NCI-H1105 (cell line): ENCODE measurements at places on chromosomes 3 and 15.

DNA sequence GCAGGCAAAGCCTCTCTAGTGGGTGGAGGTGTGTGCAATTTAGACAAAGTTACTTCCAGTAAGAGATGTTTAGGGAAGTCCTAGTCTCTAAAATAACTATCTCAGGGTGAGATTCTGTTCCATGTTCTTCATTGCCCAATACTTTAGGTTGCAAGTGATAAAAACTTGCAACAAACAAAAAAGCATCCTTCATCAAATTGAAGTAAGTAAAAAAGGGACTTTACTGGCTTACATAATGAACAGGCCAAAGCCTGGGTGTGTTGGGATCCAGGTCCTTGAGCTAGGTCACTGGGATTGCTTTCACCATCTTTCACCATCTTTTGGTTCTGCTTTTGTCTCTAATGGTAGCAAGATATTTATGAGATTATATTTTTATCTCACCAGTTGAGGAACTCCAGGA lies 38.3 kb downstream of the CX3CR1 start:
- DNase-seq = no peak

DNA sequence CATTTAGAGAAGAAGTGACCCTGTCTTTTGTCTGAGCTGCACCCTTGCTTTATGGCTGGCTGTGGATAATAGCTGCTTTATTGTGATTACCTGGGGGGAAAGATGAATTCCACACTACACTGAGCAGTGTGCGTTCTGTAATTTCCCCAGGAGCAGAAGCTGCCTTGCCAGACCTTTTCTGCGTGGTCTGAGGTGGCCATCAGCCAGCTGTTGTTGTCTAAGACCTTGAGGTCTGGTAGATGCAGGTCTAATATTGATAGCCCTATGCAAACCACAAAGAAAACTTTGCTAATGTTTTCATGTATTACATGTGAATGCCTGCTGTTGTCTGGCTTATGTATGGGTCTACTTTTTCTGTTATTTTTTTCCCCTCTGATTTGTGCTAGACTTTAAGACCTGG lies 144.6 kb downstream of the THSD4 start:
- DNase-seq = no peak

DNA sequence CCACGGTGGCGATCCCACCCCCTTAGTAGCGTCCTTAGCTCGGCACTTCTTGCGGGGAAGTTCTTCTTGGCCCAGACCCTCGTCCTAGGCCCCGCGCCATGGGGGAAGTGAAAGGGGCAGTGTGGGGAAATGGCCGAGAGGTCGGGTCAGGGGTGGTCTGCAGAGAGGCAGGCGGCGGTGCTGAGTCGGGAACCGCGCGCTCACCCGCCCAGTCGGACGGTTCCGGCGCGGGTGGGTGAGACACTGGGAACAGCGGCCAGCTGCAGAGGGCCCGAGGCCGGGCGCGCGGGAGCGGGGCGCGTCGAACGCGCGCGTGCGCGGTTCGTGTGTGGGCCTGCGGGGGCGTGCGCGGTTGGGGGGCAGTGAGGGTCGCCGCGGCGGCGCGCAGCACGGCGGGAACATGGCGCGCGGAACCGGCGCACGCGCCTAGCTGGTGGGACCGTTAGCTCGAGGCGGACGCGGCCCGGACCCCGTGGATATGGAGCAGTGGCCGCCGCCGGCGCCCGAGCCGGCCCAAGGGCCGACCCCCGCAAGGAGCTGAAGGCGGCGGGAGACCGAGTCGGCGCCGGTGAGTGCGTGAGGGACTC lies 246.9 kb downstream of the GOLGA6L6 start:
- DNase-seq = no peak

DNA sequence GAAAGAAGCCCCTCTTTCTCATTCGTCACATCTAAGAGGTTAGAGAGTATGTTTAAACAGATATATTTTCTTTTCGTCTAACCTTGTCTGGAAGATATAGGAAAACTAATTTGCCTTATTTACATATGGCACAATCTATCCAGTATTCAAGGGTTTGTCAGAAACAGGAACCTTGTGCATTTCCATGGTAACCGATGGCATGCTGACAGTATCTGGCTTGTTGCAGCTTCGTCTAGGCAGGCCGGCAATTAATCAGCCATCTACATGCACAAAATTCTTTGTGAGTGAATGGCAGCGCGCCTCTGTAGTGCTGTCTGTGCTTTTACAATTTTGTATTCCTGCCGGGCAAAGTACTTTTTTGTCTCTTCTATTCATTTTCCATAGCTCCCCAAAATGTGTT lies 294.0 kb upstream of the SOX2 start:
- peak; percentile 54 for DNase-seq

- DNase-seq = no peak
Observed at GRCh38 chr3:123375014-123375940, 73.6 kb downstream of the ADCY5 start.

DNA sequence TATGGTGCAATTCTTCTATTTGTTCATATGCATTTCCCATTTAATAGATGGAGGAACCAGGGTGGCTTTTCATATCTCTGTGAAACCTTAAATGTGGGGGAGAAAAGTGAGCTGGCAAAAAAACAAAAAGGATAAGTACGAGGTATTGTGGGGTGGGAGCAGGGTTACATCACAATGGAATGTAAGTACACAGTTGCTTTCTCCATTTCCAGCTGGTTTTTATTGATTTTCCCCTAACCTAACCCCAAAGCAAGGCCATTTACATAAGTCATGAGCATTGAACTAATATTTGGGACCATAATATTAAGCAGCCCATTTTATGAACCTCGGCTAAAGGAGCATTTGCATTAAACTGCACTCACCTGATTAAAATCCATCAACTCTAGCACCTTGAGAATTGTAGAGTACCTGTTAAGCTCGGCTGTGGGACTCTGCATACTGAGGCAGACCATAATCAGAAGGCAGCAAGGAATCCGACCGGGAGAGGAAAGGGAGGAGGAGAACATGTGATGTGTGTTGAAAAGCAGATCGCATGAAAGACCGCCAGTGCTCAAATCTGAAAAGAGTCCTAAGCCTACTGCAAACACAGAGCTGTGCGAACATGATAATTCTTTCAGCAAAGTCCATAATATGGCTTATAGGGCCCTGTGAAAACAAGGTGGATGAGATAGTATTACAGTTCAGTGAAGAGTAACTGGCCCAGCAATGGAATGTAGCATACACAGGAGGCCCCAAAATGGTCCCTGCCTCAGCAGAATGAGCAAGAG lies 513.4 kb downstream of the FHIT start:
- DNase-seq = no peak

DNA sequence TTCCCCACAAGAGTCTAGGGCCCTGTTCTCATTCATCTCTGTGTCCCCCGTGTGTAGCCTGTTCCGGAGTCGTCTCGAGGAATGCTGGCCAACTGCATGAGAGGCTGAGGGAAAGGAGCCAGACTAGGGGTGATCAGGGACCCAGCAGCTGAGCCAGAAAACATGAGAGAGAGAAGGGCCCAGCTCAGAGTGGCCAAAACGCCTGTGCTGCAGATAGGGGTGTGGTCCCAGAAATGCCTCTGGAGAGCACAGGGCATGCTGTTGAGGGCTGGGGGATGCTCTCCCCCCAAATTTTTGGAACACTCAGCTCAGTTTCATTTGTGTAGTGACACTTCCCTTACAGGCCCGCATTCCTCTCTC lies 14.1 kb downstream of the CYP1A2 start:
- no peak for DNase-seq

DNA sequence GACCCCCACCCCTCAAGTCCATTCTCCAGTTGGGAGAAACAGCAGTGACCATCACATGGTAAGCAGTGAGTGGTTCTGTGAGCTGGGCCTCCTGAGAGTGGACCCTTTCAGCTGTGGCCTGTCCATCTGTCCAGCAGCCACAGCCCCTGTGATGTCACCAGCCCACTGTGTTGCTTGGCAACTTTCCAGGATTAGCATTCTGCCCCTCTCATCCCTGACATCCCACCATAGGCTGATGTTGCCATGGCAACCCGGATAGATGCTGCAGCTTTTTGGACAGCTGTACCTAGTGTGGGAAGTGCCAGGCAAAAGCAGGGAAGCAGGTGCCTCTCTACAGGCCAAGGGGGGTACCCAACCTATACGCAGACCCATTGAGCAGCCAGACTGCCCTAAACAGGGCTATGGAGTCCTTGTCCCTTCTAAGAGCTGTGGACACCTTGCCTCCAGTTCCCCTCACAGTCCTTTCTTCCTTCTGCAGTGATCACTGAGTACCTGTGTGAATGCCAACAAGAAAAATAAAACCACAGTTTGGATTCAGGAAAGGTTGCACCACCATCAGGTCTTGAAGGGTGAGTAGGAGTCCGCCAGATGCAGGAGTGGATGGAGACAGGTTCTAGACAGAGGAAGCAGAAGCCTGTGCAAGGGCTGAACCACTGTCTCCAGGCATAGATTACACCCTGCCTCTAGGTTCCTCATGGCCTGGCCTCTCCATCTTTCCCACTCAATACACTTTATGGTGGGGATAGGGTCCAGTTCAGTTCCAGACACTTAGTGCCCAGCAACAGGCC lies at the start of gene DNAH1:
DNAH1 (plus strand) TSS at position 343 of the 788 bp plus-strand sequence. CDS start 6,124 bp downstream, outside the sequence.
- no peak for DNase-seq

- DNase-seq = no peak
Observed at GRCh38 chr3:45664578-45664977, 24.6 kb upstream of the SACM1L start.

GRCh38 chr15:72873379-72874233 lies 90.0 kb upstream of the ADPGK start:
- DNase-seq = no peak

DNA sequence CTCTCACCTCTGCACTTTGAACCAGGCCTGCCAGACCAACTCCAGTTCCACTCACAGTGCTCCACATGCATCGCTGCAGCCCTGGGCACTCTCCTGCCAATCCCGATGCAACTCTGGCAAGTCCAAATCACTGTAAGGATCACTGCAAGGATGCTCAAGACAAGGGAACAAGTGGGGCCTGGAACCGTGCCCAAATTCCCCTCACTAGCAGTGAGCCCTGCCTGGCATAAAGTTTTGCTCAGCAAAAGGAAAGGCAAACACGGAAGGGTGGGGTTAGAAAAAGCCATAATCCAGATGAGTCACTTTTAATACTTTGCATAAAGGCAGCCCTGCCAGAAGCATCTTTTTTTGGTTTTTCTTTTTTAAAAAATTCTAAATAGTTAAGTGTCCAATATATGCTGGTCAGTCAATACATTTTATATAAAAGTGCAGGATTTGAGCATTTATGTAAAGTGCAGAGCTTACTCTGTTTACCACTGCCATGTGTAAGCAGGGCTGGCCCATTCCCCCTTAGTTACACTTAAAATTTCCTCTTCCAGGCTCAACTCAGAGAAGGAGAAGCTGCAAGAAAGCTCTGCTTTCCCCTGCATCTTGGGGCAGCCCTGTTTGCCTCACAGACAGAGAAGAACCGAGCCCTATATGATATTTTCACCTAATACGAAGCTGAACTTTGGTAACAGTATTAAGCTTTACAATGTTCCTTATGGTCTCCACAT lies 102.2 kb downstream of the CD47 start:
- DNase-seq = no peak

GRCh38 chr15:57057134-57057930 lies 138.9 kb downstream of the TCF12 start:
- no peak for DNase-seq

DNA sequence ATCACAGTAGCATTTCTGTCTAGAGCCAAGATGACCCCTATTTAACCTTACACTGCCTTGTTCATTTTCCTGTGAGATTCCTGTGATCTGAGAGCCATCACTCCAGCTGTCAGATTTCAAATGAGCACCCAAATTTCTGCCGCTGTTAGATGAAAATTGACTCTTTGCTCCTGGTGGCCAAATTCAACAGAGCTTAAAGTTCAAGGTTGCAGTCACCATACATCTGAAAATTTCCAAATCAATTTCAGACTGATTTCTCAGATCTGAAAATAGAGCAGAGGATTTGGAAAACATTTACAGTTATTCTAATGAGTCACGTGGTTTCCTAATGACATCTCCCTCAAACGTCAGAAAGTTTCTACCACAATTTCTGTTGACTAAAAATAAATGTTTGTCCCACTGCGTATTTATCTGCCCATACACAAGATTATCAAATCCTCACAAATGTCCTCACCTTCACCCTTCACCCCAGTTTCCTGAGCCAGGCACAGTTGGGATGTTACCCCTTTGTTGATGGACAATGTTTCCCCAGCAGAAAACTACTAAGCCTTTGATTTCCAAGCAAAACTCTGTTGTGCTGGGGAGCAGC lies 16.4 kb downstream of the HDC start:
- no peak for DNase-seq

DNA sequence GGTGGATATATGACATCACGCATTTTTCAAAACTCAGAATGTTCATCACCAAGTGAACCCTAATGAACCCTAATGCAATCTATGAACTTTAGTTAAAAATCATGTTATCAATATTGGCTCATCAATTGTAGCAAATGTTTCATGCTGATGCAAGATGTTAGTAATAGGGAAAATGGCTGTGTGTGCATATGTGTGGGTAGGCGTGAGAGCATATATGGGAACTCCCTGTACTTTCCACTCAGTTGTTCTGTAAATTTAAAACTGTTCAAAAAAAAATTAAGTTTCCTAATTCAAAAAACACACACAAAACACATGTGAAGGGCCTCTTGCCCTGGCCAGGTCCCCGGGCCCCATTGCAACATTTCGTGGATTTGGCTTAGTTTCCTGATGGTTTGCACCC lies 89.7 kb upstream of the PROK2 start:
- DNase-seq = no peak

DNA sequence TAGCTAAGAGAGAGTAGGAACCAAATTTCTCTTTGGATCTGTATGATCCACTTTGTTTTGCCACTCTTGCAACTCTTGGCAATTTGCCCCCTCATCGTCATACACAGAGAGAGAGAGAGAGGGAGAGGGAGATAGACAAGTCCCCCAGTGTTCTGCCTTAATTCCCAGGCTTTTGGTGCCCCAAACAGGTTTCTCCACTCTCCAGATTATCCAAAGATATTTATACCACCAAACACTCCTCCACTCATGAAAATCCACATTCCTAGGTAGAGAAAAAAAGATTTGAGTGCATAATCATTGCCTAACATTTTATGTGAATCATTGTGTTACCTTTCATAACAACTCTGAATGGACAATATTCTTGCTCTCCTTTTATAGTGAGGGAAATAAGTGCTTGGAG lies 15.3 kb downstream of the ACP3 start:
- DNase-seq = no peak

- no peak for DNase-seq
Observed at GRCh38 chr3:9686050-9686550, 17.5 kb upstream of the CPNE9 start.

DNA sequence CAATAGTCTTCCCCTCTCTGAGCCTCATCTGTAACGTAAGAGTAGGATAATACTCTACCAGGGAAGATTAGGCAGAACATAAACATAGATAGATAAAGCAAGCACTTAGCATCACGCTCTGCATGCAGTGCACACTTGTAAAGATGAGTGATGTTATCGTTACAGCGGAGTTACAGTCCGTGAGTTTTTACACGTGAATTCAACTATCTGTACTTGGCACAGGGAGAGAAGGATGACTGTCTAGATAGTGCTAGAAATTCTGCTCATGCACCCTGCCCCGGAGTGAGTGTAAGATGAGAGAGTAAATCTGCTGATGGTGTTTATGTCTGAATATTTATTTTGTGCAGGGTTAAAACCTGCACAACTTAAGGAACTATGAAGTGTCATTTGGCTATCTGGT lies 35.8 kb downstream of the HAPLN3 start:
- DNase-seq = no peak
